AML-193 (cell line): ENCODE measurements at places on chromosomes 2 and 18.
A peak's percentile ranks its signal among the peaks of the same experiment; 100 is the strongest.

DNA sequence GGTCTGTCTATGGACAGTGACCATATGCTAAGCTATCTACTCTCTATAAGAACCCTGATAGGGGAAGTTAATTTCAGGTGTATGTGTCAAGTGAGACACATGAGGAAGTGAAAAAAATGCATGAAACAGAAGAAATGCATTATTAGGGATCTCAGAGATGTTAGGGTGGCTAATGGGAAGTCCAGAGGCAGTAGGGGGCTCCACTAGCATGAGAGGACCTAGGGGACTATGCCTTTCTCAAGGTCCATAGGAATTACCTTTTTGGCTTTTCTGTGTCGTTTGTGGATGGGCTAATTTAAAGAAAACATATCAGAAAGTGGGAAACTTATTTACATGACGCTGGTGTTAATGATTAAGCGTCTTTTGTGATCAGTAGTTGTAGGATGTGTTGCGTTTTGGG is 1653.2 kb downstream of the DPP10 start:
- no peak for DNase-seq

DNA sequence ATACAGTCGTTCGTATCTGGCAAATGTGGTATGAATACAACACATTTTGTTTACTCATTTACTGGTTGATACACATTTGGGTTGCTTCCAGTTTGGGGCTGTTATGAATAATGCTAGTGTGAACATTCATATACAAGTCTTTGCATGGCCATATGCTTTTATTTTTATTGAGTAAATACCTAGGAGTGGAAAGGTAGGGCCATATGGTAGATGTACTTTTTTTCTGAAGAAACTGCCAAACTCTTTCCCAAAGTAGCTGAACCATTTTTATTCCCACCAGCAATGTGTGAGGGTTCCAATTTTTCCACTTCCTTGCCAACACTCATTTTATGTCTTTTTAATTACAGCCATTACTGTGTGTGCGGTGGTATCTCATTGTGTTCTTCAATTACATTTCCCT is 496.2 kb upstream of the NRXN1 start:
- DNase-seq, result no peak

DNA sequence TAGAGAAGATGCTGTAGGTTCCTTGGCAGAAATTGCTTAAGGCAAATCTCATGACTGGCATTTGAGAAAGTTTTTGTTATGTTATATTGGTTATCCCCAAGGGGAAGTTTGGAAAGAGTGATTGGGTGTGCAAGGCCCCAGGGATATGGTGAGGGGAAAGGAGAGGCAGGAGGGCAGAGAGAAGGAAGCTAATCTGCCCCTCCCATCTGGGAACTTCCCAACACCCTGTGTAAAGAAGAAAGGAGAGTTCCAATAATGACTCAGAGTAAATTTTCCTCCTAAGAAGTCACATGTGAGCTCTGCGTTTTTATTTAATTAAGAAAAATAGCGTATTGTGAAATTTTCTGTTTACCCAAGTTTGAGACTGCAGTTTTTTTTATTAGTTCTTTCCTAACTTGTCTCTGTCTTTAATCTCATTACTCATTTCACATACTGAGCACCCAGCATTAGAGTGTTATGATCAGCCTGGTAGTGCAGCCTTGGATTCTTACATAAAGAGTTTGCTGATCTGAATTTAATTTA is 3.1 kb upstream of the KYNU start:
- peak; percentile 24 for DNase-seq

- DNase-seq, result no peak
These were observed 36.6 kb downstream of the GPR155 start for GRCh38 chr2:174450021-174450816.

DNA sequence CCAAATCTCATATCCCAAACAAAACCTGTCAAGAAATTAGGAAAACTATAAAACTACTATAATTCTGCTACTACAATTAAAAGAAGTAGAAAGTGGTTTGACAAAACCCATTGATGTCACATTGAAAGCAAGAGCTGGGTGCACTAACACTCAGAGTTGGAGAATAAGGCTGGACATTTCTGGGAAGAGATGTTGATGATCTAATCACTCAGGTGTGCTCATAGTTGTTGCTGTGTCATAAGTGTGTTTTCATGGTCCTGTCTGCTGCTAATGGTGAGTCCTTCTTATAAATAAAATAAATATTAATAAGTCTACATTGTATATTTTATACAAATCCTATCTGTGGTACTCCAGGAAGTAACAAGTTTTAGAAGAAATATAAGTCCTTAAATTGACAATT is 168.2 kb upstream of the LRP1B start:
- no peak for DNase-seq

DNA sequence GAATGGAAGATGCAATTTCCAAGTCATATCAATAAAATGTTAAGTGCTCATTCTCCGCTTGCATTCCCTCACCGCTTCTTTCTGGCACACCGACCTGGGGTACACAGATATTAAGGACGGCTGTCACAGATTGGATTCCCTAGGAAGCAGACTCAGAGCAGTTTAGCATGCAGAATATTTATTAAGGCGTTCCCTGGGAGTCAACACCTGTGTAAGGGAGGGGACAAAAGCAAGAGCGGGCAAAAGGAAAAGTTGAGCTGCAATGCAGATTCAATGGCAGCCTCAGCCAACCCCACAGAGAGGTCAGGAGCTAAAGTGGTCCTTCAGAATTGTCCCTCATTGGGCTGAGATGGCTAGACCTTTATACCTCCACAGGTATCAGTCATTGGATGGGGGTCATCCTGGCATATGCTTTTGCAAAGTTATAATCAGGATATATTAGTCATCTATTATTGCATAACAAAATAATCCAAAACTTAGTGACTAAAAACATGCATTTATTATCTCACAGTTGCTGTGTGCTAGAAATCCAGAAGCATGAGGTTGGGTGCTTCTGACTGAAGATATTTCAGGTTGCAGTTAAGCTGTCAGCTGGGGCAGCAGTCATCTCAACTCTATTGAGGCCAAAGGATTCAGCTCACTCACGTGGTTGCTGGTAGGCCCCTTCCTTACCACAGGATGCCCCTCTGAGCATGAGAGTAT is 27.0 kb upstream of the INO80D start:
- no peak for DNase-seq
